ENCODE measurements at places on chromosomes 4 and X. TPM values are rescaled to one million over a fixed set of nuclear protein-coding genes. Genes with fewer than 3 reads are reported as not detected.

Gene CPE
- 0.33 TPM for polyA plus RNA-seq

Gene PPP2R3B
- 14.9 TPM for polyA plus RNA-seq

Gene WNK3
- polyA plus RNA-seq = 0.06 TPM

Gene PAGE5
- polyA plus RNA-seq = not detected

Gene PRKG2
- polyA plus RNA-seq = 0.16 TPM

DNA sequence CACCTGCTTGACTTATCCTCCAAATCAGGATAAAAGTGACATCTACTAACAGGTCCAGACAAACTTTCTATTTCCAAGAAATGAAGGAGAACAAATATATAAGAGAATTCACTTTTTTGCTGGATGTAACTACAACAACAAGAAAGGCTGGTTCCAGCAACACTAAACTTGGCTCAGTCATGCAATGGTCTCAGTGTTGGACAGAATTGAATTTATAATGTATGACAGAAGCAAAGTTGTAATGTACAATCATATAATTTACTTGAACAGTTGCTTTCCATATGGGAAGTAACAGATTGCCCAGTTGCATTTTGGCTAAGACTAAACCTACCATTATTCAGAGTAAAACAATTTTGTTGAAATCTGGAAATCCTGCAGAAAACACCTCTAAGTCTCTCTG, 183.3 kb upstream of the INTU start:
- DNase-seq = no peak

DNA sequence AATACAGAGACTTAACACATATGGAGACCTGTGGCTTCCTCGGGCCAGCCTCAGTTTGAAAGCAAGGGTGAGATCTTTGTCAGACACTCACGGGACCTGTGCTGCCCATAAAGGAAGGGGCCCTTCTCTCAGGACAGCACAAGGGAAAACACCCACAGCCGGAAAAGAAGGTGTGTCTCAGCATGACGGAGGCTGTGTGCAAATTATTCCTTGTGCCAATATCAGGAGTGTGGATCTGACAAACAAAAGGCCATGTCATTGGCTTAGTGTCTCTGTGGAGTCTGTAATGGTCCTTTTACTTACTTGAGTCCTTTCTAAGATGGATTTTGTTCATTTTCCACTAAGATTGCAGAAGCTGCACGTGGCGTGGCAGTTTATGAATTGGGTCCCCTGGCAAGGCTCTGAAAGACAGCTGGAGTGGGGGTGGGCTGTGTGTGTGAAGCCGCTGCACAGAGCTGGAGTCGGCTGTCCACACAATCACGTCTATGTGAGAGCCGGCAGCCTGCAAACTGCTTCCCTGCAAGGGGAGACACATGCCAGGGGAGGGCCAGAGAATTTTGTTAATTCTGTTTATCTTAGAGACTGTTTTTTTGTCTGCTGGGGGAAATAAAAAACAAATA, 1.9 kb downstream of the ENPP6 start:
- no peak for DNase-seq

GRCh38 chr4:138672393-138672976, 343.1 kb upstream of the NOCT start:
- DNase-seq = no peak

DNA sequence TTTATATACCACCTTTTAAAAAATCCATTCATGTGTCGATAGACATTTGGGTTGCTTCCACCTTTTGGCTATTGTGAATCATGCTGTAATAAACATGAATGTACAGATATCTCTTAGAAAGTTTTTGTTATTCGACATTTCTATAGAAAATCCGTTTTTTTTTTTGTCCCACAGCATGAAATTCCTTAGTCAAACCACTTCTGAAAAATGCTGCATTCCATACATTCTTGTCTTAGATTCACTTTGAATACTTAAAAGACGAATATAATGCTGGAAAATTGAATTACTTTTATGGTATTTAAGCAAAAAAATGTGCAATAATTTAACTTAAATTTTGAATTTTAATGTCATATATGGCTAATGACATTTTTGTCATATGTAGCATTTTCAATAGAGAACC, 1345.5 kb downstream of the TECRL start:
- no peak for DNase-seq

- DNase-seq = no peak
These were observed 5.6 kb downstream of the G6PD start for GRCh38 chrX:154540897-154541535.

DNA sequence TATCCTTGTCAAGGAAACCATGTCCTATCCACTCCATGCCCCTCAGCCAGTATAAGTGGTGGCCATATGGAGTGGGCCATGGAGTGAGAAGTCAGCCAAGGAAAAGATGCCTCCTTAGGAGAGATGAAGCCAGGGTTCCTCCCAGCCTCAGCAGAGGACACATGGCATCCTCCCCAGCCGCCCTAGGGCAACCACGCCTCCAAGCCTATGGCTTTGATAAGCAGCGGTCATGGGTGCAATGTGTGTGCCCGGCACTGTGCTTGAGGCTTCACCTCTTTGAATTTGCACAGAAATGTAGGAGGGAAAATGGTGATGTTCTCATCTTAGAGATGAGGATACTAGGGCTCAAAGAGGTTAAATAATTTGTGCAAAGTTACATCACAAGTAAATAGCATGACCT, 34.6 kb upstream of the TBC1D14 start:
- no peak for DNase-seq

DNA sequence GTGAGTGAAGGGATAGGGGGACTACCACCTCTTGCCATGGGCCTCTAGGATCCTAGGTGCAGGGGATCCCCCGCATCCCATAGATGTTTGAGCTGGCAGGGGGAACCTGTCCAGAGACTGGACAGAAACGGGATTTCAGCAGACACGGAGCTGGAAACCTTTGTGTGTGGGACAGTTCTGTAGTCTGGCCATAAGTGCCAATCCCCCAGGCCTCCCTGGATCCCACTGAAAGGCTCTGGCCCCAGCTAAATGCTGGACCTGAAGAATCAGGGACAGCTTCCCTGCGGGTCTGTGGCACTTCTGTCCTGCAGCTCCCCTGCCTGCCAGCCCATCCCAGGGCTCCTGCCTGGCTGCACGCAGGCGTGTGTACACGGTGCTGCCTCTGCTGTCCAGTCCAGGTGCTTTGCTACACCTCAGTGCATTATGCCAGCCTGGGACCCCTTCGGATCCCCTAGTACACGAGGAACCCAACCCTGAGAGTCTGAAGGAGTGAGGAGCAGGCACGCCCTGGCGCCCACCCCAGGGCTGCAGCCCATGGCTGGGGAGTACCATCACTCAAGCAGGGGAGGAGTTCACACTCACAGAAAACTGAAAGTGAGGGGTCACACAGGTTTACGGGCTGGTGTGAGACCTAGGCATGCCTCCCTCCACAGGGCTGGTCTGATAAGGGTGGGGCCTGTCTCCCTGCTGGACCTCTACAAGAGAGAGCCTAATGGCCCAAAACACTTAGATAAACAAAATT, 703.0 kb downstream of the ARAP2 start:
- DNase-seq = no peak

GRCh38 chrX:8684201-8684965, 47.6 kb downstream of the ANOS1 start:
- no peak for DNase-seq

DNA sequence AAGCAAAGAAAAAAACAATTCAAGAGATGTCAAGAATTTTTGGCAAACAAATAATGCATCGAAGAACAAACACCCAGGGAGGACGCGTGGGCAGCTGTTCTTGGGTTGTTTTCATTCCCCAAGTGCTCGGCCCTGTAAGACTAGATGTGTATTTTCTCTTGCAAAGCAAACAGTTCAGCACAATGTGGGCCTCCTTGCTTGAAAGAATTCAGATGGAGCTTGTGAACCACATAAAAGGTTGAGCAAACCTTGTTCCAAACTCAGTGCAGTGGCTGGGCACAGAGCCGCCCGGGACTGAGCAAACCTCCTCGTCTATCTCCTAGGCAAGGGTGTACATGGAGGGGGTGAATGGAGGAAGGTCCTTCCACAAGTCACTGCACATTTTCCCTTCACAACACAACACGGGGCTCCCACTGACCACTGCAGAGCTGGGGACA, 82.4 kb downstream of the HTRA3 start:
- no peak for DNase-seq

DNA sequence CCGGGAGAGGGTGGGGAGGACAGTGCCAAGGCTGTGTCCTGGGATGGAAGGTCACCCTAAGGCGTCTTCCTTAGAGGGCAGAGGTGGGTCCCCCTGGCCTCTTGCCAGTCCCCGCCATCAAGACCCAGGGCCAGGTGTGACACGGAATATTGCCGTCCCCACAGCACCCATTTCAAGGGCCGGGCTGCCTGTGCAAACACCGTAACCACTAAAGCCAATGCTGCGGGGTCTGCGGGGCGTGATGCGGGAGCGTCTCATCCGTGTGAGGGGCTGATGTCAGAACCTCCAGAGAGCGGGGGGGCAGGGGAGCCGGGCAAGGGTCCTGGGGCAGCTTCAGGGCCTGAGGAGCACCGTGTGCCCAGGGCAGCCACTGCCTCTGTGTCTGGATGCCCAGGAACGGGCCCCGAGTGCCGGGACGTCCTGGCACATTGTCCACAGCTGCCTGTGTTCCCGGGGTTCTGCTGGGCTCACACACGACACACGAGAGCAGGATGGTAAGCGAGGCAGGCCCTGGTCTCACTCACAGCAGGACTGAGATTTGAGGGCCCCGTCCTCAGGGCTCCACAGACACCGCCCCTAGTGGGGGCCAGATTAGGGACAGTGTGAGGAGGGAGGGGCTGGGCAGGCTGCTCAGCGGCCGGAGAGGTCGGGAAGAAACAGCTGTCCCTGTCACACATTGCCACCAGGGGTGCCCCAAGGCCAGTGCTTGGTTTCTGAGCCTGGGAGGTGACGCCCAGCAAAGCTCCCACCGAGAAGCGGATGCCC, 29.2 kb downstream of the NKX1-1 start:
- DNase-seq = no peak

- DNase-seq = no peak
These were observed 245.1 kb upstream of the ETNPPL start for GRCh38 chr4:109007976-109008375.

- DNase-seq = no peak
These were observed 90.8 kb upstream of the PPP2R3B start for GRCh38 chrX:477441-478012.

- no peak for DNase-seq
These were observed 67.4 kb downstream of the CHRNA9 start for GRCh38 chr4:40402556-40402955.

DNA sequence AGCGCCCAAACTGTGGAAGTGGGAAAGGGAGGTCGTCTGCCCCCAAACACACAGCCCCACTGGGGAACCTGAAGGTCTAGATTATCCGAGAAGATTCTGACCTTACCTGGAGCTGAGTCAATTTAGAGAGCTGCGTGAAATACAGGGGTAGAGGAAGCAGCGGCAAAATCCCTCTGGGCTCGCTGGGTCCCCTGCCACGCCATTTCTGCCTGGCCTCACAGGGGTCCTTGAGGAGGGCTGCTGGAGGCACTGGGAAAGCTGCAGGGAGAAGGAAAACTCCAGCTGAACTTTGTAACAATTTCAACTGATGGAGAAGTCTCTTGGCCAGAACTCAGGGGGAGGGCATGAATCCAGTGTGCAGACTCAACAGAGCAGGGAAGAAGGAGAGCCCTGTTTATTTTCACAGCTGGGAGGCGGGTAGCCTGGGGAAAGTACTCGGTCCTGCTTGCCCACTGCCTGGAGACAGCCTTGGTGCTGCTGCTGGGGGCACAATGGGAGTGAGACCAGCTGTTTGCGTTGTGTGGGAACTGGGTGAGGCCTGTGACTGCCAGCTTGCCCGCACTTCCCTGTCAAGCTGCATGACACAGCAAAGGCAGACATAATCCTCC, 93.2 kb upstream of the MAPK10 start:
- no peak for DNase-seq

- no peak for DNase-seq
These were observed 356.4 kb upstream of the NOCT start for GRCh38 chr4:138659037-138659811.

- no peak for DNase-seq
These were observed 182.0 kb upstream of the PAQR3 start for GRCh38 chr4:79121223-79121622.

All from BJ (cell line).